Posterior cingulate gyrus (tissue), 11 donors: ENCODE measurements at places on chromosomes 4 and X.
A peak's percentile ranks its signal among the peaks of the same experiment; 100 is the strongest.

DNA sequence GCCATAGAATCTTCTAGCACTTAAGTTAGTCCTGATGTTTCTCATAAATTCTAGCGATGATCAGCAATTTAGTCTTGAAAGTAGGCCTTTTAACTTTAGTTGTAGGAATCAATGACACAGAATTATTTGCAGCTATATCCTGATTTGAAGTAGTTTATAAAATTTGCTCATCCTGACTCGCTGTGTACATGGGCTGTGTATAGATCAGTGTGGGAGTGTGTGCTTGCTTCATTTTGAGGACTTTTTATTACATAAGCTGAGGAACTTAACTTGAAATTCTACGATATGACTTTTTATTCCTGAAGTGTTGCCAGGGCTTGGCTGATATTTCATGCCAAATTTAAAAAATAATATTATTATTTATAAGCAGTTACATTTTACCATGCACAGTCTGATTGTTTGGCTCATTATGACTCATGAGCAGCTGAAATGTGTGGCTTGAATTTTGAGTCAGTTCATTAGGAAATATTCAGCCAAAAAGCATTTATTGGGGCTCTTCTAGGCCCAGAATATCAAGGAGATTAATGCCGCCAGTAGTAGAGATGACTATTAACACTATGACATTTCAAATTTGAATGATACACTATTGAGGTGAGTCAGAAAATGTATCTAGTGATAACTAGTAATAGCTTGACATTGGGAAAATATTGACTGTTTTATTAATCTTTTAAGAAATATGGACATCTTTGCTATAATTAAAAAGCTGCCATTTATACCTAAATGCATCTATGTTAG lies 128.9 kb upstream of the LIMCH1 start:
- no peak for DNase-seq

DNA sequence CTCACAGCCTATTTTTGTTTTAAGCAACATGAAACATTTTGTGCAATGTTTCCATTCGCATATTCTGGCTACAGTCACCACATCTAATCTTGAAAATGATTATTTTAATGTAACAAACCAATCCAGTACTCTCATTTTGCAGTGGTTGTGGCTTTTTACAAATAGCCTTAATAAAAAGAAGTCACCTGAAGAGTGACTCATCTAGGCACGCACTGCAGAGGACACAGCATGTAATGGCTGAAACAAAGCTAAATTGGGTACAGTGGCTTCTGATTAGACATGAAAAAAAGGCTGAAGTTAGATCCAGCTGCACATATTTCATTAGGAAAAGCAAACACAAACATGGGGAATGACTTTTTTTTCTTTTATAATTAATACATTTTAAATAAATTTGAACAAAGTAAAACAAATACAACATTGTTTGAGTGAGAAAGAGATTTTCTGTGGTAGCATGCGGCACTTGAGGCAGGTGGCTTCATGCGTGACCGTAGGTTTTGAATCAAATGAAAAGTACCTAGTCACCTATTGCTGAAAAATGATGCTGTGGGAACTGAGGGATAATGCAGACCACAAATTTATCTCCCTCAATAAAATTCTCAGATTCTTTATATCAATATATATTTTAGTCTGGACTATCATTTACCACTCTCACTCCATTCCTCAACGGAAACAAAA lies 240.8 kb upstream of the DDX53 start:
- DNase-seq, result no peak

DNA sequence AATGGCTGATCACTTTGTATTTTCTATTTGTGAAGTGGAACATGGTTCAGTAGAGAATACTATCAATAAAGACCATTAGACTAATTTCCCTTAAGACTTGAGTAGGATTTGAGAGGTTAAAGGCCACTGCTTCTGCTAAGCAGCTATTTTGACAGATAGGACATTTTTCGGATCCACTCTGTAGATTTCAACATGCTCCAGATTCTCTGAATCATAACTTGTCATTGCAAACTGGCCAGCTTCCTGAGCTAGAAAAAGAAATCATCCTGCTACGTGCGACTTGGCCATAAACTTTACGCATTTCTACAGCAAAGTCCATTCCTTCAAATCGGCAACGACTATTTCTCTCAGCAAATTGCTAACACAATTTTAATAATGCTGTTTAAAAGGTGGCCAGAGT lies 55.2 kb downstream of the MGST2 start:
- no peak for DNase-seq

DNA sequence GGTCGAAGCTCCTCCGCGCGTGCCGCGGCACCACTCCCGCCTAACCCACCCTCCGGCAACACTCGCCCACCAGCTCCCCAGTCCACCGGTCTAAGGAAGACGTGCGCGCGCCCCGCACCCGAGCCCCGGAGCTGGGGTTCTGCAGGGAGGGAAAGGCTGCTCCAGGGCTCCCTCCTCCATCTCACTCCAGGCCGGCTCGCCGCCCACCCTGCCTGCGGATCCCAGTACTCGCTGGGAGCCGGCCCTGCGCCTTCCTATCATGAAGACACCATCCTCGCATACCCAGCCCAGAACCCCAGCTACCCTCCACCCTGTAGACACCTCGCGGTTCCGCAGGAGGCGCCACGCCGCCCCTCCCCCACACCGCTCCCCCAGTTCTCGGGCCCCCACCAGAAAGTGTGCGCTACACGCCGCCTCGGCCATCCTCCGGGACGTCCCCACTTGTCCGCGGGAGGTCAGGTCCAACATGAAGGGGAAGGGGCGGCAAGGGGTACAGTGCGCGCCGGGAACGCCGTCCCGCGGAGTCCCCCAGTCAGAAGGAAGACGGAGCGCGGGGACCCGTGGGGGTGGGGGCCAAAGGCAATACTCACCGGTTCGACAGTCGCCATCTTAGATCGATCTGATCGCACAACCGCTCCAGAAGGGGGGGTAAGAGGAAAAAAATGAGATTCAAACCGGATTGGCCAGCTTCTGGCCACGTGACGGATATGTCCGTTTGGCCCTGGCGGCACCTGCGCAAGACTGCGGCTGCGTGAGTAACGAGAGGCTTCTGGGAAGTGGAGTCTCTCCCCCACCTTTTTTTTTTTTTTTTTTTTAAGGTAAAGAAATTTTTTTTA lies at the start of gene EIF4E:
Gene EIF4E (minus strand): TSS at position 629 of the 836 bp plus-strand sequence. CDS start 21 bp downstream, at position 608.
- DNase-seq, result peak; percentile 95

DNA sequence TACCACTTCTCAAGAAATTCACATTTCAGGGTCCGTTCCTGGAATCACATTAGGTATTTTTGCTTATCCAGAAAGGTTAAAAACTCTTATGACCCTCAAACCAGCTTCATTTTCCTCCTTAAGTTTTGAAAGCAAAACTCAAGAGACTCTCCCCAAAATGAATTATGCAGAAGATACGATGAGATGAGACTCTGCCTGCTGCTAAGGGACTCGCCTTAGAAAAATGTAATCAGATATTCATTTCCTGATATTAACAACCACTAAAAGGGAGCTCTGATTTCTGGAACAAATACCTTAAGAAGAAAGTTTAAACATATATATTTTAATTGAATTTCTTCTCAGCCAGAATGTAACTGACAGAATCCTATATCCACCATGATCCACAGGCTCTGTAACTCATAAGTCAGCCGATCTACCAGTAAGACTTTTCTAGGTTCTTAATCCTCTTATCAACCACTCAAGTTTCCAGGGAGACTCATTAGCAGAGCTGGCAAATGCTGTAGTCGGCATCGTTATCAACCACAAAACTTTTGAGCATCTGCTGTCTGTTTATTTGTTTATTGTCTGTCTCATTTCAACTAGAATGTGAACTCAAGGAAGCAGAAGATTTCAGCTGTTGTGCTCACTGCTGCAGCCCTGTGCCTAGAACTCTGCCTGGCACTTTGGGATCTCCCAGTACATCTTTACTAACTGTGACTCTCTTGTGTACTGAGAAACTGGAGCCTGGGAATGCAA lies 112.5 kb downstream of the LDB2 start:
- no peak for DNase-seq

DNA sequence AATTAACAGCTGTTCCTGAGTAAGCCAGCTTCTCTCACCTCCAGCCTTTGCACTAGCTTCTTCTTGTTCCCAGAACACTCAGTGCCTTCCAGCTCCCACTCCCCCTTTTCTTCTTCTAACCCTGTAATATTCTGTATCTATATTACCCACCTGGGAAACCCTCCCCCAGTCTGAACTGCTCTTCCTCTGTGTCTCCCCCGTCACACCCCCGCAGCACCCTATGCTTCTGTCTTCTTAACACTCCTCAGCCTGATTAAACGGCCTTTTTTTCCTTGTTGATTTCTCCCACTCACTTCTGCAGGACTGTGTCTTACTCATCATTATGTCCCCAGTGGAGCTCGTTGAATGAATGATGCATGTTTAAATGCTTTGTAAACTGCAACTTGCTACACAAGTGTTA lies 9.0 kb upstream of the LONRF3 start:
- DNase-seq, result no peak

DNA sequence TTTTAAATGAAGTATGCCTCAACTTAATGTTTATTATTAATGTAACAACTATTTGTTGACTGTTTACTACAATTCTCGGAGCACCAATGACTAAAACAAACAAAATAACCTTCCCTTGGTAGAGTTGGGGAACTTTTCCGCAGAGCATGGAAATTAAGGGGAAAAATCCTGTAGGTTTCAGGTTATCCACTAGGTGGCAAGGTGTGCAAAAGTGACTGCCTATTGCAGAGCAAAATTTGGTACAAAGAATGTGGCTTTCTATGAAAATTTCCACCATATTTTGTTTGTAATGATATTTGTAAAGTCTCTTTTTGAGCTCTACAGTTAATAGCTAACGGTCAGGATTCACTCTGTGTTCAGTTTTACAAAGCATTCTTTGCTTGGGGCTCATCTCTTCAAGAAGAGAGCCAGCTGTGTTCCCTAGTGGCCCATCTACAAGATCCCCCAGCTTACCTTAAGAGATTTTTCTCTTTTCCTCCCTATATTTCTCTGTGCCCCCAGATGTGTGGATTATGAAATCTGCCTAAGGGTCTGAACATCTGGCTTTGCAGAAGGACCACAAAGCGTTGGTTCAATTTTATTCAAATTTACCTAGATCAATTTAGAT lies 61.1 kb downstream of the FBXO8 start:
- DNase-seq, result no peak

DNA sequence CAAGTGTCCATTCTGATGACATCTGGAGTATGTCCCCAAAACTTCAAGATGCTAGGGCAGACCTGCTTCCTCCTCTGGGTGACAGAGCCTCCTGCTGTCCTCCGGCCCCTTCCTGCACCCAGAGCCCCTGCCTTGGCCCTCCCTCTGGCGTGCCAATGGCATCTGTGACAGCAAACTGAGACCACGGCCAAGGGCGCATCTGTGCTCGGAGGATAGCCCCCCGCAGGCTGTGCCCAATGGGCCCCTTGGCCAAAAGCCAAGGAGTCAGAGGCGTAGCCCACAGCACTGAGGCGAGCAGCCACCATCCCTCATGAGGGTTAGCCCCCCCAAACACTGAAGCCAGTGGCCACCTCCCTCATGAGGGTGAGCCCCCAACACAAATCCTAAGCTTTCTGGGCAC lies 7.9 kb downstream of the LRPAP1 start:
- peak; percentile 10 for DNase-seq
